ENCODE measurements at places on chromosomes 6 and 20.

DNA sequence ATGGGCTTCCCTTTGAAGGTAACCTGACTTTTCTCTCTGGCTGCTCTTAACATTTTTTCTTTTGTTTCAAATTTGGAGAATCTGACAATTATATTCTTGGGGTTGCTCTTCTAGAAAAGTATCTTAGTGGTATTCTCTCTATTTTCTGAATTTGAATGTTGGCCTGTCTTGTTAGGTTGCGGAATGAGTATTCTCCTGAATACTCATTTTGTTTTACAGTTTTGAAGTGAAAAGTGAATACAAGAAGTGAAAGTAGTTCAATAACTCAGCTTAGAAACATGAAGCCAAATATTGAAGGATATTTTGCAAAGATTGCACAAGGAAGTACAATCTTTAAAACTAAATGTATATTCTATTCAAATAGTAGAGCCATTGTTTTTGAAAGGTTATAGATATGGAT, 120.2 kb upstream of the MAP3K4 start:
- no peak for DNase-seq

DNA sequence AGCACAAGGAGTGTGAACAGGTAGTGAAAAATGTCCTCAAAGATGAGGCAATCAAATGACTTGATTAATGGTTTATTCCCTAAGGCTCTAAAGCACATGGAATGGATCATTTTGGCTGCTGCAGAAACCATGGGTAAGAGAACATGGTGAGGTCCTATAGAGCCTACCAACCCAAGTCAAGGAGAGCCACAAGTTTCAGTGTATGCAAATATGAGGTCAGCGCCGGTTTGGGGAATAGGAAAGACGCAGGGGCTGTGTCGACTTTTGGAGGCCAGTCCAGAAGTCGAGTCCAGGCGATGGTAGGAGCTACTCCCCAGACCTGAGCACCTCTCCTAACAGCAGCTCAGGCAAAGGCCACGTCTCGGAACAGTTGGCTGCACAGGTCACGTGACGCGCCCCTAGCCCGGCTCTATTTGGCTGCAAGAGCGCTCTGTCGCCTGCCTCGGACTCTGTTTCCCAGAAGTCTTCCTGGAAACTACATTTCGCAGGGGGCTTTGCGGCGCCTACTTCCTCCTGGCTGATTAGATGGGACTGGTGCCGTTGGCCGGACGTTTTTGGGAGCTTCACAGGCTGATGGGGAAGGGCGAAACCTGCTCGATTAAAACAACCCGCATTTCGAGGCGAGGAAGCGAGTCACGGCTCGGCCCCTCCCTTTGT, 74.4 kb upstream of the CHD6 start:
- peak; percentile 95 for DNase-seq

- peak; percentile 1 for DNase-seq
Measured at GRCh38 chr6:55937261-55937947, 62.0 kb upstream of the BMP5 start.

- no peak for DNase-seq
Measured at GRCh38 chr6:95548188-95548786, 29.0 kb upstream of the MANEA start.

DNA sequence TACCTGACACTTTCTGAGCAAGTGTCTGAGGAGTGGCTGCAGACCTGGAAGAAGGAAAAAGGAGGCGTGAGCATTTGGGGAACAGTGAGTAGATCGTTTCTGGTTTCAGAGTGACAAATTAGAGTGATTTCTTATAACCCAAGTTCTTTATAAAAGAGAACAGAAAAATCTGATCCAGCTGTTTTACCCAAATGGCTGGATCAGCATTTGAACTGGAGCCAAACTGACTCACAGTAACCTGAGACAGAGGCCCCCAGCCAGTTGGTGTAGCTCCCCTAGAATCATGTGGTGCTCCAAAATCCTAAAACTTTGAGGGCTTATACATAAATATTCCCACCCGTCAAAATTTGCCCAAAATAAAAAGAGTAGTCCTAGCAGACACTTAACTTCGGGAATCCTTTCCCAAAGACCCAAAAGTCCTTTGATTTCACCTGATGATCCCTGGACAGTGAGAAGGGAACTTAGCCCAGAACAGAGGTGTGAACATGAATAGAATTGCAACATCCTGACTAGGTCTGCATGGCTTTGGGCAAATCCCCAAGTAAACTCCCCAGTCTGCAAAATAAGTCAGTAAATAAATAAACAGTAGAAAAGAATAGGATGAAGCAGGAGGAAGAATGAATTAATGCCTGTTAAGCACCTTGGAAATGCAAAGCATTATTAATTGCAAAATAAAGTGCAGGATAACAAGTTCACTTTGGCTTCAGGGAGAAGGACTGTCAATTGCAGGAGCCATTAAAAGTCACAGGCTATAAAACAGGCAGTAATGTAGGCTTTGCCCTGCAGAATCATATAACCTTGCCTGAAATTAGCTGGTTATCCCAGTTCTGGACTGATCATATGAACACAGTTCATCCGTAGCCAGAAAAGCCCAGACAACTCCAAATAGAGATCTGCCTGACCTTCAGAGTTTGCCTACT, 262.0 kb upstream of the JARID2 start:
- no peak for DNase-seq

DNA sequence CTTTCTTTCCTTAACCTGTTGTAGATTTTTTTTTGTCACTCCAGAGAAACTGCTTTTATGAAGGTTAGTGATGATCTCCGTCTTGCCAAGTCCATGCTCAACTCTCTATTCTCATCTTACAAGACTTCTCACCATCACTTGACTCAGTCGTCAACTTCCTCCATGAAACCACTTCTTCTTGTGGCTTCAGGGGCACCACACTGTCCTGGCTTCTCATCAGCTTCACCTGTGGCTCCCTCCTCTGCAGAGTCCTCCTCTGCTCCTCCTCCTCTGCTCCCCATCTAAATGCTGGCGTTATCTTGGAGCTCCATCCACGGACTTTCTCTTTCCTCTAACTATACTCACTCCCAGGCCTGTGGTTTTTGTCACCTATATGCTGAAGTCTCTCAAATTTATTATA, 187.5 kb downstream of the BACH2 start:
- no peak for DNase-seq

- peak; percentile 27 for DNase-seq
Measured at GRCh38 chr6:154167126-154167525, 128.1 kb downstream of the OPRM1 start.

DNA sequence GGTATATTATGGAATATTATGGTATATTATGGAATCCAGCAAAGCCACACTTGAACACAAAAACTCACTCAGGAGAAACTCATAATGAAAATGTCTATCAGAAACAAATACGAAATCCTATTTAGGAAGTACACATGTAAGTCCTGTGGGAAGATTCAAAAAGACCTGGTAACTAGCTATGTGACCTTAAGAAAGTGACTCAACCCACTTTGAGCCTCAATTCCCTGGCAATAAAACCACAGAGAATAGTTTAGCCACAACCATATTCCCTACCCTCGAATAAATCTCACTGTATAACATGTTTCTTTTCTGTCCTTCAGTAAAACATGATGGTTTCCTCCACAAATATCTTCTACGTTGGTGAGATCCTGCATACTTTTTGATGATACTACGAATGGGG, 56.4 kb downstream of the ZMYND8 start:
- DNase-seq: no peak

- no peak for DNase-seq
Measured at GRCh38 chr6:37524025-37524969, 24.6 kb upstream of the CCDC167 start.

DNA sequence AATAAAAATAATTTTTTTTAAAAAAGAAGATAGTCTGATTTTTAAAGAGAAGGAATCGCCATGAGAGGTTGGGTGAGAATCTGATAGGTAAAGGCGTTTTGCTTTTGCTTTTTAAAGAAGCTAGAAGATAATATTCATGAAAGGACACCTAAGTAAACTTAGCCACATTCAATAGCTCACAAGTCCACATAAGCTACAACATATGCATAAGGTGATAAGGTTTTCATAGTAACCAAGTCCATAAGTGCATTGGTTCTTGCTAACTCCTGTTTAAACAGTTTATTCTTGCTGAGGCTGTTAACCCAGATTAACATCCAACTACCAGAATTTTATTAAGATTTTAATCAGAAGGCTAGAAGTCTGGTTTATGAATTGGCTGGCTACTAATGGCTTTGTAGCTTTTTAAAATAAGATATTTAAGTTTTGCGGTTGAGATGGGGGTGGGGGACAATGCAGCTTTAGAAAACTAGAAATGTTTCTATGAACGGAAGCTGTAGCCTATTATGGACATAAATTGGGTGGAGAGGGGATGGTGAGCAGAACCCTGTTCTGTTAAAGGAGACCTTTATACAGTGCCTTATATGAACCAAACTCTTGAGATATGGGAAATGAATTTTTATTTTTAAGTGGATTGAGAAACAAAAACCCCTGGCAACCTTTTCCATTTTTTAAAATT, 235.1 kb downstream of the ZFAND3 start:
- peak; percentile 34 for DNase-seq

GRCh38 chr20:4795394-4795793, 73.7 kb downstream of the PRND start:
- DNase-seq: peak; percentile 91

GRCh38 chr6:108947114-108947854, 99.1 kb downstream of the ARMC2 start:
- peak; percentile 44 for DNase-seq

DNA sequence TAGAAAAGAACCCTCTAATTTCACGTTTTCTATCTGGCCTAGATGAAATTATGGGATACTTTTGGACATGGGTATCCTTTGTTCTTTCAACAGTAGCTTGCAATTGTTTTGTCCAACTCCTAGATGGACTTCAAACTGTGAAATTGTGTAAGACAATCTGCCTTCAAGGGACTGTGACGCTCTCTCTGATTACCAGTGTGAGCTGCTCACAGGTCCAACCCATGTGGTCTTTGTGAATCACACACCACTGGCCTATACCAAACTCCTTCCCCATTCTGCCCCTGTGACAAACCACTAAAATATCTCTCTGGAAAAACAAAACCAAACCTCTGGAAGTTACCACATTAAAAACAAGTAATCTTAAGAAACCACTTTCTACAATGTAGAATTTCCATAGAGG, 59.5 kb downstream of the NINL start:
- no peak for DNase-seq

- DNase-seq: no peak
Measured at GRCh38 chr6:166749666-166750065, 122.6 kb upstream of the RPS6KA2 start.

DNA sequence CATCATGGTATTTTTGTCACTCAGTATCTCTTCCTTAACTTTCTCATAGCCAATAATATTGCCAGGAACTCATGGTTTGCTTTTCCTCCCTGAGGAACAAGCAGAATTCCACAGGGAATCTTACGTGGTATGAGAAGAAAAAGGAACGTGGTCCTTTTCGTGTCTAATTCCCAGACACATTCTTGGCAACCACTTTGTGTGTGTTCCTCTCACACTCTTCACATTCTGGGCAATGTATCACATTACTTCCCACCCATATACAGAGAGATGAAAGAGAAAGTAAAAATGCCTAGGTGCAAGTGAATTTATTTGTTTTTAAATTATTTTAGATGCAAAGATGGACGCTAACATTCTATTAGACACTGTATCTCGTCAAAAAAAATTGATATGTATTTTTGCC, 102.7 kb downstream of the PTPRK start:
- no peak for DNase-seq

DNA sequence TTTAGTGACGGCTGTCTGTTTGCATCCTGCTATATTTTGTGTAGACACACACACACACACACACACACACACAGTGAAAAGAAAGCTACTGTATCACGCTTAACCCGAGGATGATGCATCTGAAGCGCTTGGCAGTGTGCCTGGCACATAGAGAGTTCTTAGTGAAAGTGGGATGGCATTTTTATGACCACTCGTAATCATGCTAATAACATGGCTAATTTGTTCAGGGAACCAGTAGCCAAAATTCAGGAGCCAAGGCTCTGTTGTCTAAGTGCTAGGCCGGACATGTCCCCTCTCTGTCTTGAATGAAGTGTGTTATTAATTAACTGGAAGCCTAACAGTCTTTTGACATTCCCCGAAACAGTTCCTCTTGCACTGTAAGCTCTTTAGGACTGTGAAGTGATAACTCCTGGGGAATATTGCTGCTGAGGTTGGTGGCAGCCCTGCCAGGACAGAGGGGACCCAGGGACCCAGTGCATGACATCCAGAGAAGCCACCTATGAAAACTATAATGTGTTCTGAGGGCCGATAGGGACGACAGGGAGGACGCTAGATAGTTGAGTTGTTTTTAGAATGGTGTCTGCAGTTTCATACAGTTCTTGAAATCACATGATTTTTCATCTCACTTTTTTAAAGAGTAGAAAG, 45.0 kb upstream of the IRF4 start:
- no peak for DNase-seq

- peak; percentile 68 for DNase-seq
Measured at GRCh38 chr20:32510601-32511357, 74.4 kb downstream of the NOL4L start.

- DNase-seq: no peak
Measured at GRCh38 chr6:95094751-95095663, 482.3 kb upstream of the MANEA start.

DNA sequence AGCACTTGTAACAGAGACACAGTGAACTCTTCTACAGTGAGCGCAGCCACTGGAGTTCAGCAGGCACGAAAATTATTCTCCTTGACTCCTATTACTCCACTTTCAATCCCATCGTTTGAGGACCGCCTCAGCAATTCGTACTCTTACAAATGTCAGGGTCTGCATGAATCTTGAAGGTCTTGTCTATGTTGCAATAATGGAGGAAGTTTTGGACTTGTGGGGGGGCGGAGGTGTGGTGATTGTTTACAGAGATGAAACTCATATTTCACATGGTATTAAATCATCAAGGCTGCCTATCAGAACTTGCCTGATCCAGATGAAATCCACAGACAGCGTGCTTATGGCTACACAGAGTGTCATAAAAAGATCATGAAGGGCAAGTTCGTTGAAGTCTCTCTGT, 42.0 kb downstream of the SLC2A12 start:
- no peak for DNase-seq

DNA sequence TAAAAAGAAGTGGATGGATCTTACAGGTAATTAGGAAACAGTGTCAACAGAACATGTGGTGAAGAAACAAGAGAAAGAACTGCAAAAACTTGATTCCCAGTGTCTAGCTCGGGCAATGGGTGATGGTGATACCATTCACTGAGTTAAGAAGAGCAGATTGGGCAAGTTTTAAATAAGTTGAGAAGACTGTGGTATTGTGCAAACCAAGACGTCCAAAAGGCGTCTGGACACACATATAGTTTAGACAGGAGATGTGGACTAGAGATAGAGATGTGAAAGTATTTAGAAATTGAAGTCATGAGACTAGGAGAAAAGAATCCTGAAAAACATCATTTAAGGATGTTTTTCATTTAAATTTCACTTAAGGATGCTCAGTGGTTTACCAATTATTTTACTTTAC, 53.9 kb downstream of the CDK19 start:
- peak; percentile 65 for DNase-seq

GRCh38 chr20:8874437-8874836, 194.4 kb upstream of the PLCB4 start:
- peak; percentile 31 for DNase-seq

- DNase-seq: peak; percentile 86
Measured at GRCh38 chr6:56890683-56891429, 64.1 kb upstream of the BEND6 start.

- no peak for DNase-seq
Measured at GRCh38 chr6:140438346-140438735, 1063.9 kb upstream of the CITED2 start.

Data from hematopoietic multipotent progenitor cell treated with erythropoietin and hydrocortisone succinate and interleukin-3 and kit ligand, for 4 days (in vitro differentiated cells).